K562 (cell line): ENCODE measurements at places on chromosomes 3 and 15.

DNA sequence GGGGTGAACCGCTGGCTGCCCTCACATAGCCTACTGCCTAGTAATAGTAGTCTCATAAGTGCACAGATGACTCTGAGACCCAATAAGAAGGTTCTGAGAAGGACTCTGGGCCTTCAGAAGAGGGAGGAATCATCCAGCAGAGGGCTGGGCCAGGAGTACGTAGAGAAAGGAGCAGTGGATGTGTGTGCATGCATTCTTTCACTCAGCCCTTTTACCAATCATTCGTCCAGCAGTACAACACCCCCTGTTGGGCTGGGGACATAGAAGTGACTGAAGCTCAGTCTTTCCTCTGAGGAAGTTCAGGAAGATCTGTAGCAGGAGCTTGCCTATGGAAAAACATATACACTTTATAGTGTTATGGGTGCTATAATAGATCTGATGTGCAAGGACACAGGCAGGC lies 333.1 kb downstream of the CLSTN2 start:
- peak; percentile 4 for DNase-seq

- no peak for DNase-seq
Observed at GRCh38 chr15:77292969-77293558, 126.8 kb downstream of the PEAK1 start.

DNA sequence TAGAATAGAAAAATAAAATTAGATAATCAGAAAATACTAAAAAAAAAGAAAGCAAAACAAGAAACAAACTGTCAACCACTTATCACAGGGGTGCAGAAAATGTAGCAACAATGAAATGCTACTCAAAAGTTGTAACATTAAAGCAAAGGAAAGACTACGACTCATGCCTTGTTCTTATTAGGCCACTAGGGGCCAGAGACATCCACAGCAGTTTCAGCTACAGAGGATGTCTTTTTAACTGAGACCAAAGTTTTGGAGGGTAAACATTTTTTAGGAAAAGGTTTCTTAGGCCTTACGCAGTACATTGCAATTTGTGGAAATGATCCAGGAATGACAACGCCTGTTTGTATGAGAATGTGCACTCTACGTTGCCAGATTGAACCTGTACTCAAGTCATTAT lies 15.4 kb upstream of the CADM2 start:
- DNase-seq, result no peak

DNA sequence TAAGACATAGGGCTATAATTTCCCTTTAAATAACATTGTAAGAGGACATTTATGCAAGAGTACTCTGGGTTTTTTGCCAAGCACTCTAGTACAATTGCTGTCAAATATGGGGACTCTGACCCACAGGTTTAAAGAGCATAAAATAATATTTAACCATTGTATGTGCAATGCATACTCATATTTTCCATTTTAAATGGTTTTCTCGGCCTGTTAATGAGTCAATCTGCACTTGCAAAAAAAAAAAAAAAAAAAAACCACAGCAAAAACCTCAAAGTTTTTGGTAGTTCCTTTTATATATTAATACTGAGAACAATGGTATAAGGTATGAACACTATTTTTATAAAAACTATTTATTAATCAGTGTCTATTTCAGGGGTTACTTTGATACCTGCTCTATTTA lies 304.0 kb upstream of the CBLB start:
- DNase-seq, result no peak

DNA sequence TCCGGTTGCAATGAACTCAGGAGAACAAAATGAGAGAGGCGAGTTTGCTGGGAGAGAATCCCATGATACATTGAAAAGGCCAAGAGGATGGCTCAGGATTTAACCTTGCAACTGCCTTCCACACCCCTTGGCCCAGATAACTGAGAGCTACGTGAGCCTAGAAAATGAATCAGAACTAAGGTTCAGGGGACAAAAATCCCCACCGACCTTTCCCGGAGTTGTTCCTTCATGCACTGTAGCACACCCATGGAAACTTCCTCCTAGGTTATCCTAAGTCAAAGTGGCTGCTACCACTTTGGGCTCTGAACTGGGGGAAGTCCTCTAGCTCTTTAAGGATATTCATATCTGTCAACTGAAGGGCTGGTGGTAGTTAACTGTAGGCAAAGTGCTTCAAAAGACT lies 58.3 kb upstream of the SLC4A7 start:
- no peak for DNase-seq

DNA sequence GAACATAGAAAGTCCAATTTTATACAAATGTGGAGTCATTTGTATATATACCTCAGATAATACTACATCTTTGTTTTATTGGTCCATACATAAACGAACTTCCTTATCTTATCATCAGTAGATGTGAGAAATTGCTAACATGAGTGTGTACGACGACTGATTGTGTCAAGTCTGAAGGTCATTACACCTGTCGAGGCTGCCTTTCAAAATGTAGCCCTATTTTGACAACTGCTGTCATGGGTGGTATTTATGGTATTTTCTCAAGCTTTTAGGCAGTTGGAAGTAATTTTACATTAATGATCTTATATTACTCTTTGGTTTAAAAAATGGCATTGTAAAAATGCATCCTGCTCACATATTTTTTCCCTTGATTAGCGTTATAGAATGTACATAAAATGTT lies 183.7 kb upstream of the DNAJC19 start:
- no peak for DNase-seq

GRCh38 chr3:65422154-65422553 lies 616.6 kb downstream of the MAGI1 start:
- DNase-seq, result no peak
